ENCODE measurements at places on chromosomes 4 and X.
A peak's percentile ranks its signal among the peaks of the same experiment; 100 is the strongest.

GRCh38 chr4:16607241-16608066 lies 291.0 kb downstream of the LDB2 start:
- no peak overlapping the region for H3K4me3 ChIP-seq
- no peaks in the 10 kb centered on the region for H3K4me1 ChIP-seq
- DNase-seq: no peak
- H3K27me3 ChIP-seq: no peaks in the 10 kb centered on the region
- H3K27ac ChIP-seq: no peak overlapping the region

DNA sequence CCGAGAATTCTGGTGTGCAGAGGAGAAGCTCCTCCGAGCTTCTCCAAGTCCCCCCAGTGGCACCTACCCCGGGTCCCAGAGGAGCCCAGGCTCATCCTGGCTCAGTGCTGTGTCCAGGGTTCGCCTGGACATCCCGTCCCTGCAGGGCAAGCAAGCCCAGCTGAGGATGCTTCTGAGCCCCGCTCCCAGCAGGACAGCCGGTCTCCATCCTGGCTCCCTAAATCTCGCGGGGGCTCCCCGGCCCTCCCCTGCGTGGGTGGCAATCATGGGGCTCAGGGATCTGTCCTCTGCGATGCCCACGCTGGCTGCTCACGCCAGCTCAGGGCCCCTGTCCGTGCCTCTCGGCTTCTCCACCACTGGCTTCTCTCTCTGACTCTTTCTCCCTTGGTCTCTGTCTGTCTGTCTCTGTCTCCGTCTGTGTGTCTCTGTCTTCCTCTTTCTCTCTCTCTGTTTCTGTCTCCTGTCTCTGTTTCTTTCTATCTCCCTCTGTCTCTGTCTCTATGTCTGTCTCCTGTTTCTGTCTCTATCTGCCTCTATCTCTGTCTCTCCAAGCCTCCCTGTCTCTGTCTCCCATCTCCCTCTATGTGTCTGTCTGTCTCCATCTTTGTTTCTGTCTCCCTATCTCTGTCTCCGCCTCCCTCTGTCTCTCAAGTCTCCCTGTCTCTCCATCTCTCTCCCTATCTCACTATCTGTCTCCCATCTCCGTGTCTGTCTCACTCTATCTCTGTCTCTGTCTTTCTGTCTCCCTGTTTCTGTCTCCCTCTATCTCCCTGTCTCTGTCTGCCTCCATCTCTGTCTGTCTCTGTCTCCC lies 27.8 kb upstream of the SLC25A6 start:
- peaks cover 4% of the 10 kb centered on the region for H3K36me3 ChIP-seq
- H3K4me1 ChIP-seq: no peaks in the 10 kb centered on the region
- no peak overlapping the region for H3K27ac ChIP-seq
- H3K27me3 ChIP-seq: no peaks in the 10 kb centered on the region
- no peak overlapping the region for H3K4me3 ChIP-seq
- DNase-seq: no peak

DNA sequence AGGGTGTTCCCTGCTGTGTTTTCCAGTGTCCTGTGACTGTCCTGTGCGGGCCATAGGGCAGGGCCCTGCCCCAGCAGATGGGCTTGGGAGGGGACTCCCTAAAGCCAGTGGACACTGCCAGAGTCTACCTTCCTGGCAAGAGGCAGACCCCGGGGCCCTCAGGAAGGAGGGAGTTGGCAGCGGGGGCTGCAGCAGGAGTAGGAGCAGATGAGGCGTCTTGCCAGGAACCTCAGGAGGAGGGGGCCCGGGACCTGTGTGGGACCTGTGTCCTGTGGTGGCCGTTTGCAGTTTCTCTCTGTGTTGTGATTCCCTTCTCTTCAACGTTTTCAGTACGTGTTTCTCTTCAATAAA lies 3.8 kb downstream of the PNMA3 start:
- H3K36me3 ChIP-seq: no peaks in the 10 kb centered on the region
- H3K27me3 ChIP-seq: peaks cover 8% of the 10 kb centered on the region
- H3K4me3 ChIP-seq: no peak overlapping the region
- no peaks in the 10 kb centered on the region for H3K4me1 ChIP-seq
- no peak for DNase-seq
- H3K27ac ChIP-seq: no peak overlapping the region

DNA sequence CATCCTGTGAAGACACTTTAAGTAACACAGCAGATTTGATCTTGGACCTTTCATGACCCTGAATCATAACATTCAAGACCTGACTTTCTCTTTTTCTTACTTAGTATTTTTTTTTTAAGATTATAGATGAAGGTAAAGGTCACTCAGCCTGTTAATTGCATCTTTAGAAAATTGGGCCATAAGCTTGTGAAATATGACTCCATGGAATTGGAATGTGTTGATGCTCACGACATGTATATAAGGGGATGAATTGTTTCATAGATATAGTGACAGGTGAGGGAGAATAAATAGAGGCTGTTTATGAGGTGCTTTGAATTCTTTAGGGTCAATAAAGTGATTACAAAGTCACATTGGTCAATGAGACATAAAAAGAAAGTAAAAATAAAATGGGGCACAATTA lies 27.7 kb upstream of the HS3ST1 start:
- no peaks in the 10 kb centered on the region for H3K36me3 ChIP-seq
- no peaks in the 10 kb centered on the region for H3K27me3 ChIP-seq

DNA sequence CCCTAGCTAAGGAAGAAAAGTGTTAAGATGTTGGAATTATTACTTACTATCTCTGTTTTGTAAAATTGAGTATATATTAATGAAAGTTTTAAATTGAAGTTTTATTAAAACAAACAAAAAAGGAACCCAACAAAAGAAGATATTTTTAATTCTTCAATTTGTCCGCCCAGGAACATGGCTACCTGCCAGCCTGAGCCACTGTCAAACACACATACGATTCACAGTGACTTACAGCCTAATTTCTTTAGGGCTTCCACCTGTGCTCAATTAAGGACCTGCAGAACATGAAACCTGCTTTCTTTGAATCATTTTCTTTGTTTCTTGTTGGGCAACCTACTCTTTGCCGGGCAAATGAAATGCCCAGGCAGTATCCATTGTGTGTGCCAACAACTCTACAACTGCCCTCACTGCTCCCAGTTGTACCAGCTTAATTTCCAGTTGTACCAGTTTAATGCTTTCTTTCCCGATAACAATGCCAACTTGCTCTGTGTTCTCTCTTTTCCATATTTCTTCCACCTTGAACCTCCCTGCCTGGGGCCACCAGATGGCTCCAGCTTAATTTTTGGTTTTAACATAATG lies 181.7 kb downstream of the GBA3 start:
- H3K27me3 ChIP-seq: no peaks in the 10 kb centered on the region
- H3K4me3 ChIP-seq: no peak overlapping the region
- DNase-seq: no peak
- no peaks in the 10 kb centered on the region for H3K36me3 ChIP-seq
- no peaks in the 10 kb centered on the region for H3K4me1 ChIP-seq

DNA sequence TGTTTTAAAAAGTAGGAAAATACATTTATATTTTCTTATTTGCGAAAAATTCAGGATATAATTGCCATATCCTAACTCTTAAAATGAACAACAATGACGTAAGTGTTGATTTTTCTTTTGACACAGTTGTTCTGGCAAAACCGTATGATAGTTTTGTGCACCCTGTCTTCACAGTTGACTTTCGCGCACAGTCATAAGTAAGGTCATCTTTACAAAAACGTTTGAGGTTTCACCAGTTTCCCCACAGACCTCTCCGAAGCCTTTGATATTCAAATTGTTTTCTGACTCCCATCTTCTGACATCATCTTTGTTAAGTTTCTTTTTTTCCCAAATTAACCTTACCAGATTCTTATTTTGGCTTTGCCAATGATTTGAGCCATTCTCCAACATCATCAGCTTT lies 48.1 kb upstream of the ATXN3L start:
- no peaks in the 10 kb centered on the region for H3K27me3 ChIP-seq
- no peak overlapping the region for H3K4me3 ChIP-seq
- no peaks in the 10 kb centered on the region for H3K36me3 ChIP-seq

DNA sequence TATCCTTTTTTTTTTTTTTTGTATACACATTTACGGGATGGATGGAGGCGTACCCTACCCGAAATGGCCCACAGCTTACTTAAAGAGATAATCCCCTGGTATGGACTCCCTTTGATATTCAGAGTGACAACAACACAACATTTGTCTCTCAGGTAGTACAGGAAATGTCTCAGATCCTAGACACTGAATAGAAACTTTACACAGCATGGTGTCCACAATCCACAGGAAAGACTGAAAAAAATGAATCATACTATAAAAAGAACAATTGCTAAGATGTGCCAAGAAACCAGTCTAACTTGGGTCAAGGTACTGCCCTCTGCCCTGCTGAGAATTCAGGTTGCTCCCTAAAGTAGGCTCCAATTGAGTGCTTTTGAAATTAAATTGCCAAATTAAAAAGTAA lies 100.8 kb upstream of the LANCL3 start:
- no peak overlapping the region for H3K4me3 ChIP-seq
- no peaks in the 10 kb centered on the region for H3K36me3 ChIP-seq
- DNase-seq: no peak
- H3K27ac ChIP-seq: no peak overlapping the region
- H3K27me3 ChIP-seq: no peaks in the 10 kb centered on the region
- H3K4me1 ChIP-seq: no peaks in the 10 kb centered on the region

DNA sequence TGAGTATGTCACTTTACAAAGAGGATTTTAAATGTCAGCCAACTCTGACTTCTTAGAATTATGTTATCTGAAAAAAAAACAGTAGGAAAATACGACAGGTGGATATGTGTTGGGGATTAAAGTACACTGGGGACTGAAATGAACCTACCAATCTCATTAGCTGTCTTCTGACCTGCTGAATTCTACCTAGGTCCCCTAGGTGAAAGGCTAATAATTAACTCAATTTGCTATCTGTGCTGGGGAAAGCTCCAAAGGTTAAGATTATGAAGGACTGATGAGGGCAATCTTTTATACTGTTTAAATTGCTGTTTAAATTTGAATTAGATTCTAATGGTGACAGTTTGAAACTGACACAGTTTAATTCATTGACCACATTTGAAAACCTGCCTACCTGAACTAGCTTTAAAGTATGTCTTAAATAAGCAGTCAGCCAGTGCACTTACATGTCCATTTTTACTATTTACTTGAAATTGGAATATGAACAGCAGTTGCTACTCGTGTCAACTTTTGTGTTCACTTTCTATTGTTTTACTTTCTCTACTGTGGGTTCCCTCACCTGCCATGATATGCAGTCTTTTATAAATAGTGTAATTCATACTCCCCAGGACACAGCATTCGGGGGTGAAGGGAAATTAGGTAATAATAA lies 977.3 kb downstream of the C4orf33 start:
- DNase-seq: no peak
- no peaks in the 10 kb centered on the region for H3K27me3 ChIP-seq
- H3K36me3 ChIP-seq: no peaks in the 10 kb centered on the region
- H3K27ac ChIP-seq: no peak overlapping the region
- H3K4me1 ChIP-seq: no peaks in the 10 kb centered on the region

- H3K27ac ChIP-seq: no peak overlapping the region
- no peak for DNase-seq
- no peaks in the 10 kb centered on the region for H3K4me1 ChIP-seq
- H3K27me3 ChIP-seq: no peaks in the 10 kb centered on the region
- H3K4me3 ChIP-seq: no peak overlapping the region
Observed at GRCh38 chr4:154984148-154984547, 203.1 kb downstream of the RBM46 start.

- no peak for DNase-seq
- no peaks in the 10 kb centered on the region for H3K4me1 ChIP-seq
- no peak overlapping the region for H3K27ac ChIP-seq
- H3K27me3 ChIP-seq: no peaks in the 10 kb centered on the region
Observed at GRCh38 chr4:118335774-118336173, 17.0 kb downstream of the PRSS12 start.

GRCh38 chrX:110087485-110088356 lies 84.8 kb downstream of the TMEM164 start:
- no peak for DNase-seq
- no peak overlapping the region for H3K4me3 ChIP-seq
- no peaks in the 10 kb centered on the region for H3K36me3 ChIP-seq
- H3K27ac ChIP-seq: no peak overlapping the region

DNA sequence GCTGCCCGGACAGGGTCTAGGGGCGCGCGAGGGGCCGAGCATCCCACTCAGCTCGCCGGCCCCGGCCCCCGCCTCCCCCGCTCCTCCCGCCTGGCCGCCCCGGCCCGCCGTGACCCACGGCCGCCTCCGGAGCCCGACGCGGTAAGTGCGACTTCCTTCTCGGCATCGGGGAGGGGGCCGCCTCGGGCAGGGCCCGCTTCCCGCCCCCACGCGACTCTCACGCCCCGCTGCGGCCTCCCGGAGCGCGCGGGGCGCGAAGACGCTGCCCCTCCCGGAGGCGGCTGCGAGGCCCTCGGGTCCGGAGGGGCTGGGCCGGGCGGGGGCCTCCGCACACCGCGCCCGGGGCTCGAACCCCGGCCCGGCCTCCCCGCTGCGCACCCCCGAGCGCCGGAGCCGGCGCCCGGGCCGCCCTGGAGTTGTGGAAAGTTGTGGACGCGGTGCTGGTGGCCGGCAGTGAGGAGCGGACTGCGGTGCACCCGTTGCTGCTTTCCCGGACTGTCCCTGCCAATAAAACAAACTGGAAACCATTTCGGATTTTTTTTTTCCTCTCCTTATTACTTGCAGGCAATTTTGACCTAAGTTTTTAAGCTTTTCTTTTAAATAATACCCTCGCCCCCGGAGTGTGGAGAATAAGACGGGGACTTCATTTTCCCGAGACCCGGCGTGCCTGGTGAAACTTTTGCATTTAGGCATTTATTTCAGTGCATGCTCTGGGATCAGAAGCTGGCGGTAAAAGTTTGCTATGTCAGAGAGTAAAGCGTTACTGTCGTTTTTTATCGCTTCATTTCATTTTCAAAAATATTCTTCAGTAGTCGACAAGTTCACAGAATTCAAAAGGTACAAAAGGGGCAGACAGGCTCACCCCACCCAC lies 13.0 kb upstream of the TMEM156 start:
- H3K27ac ChIP-seq: peak overlapping the region; percentile 92
- no peaks in the 10 kb centered on the region for H3K36me3 ChIP-seq
- H3K27me3 ChIP-seq: no peaks in the 10 kb centered on the region
- peak overlapping the region; percentile 96 for H3K4me3 ChIP-seq
- peaks cover 18% of the 10 kb centered on the region for H3K4me1 ChIP-seq

DNA sequence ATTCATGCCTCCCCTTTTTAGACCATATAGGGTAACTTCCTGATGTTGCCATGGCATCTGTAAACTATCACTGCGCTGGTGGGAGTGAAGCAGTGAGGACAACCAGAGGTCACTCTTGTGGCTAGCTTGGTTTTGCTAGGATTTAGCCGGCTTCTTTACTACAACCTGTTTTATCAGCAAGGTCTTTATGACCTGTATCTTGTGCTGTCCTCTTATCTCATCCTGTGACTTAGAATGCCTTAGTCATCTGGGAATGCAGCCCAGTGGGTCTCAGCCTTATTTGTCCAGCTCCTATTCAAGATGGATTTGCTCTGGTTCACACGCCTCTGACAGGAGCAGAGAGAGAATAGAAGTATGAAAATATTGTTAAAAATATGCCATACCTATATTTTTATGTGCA lies 355.7 kb downstream of the ADGRL3 start:
- no peak overlapping the region for H3K4me3 ChIP-seq
- H3K27me3 ChIP-seq: no peaks in the 10 kb centered on the region
- no peaks in the 10 kb centered on the region for H3K4me1 ChIP-seq
- H3K36me3 ChIP-seq: no peaks in the 10 kb centered on the region
- H3K27ac ChIP-seq: no peak overlapping the region
- DNase-seq: no peak

- peaks cover 16% of the 10 kb centered on the region for H3K4me1 ChIP-seq
- H3K36me3 ChIP-seq: no peaks in the 10 kb centered on the region
- H3K4me3 ChIP-seq: no peak overlapping the region
- H3K27me3 ChIP-seq: no peaks in the 10 kb centered on the region
- no peak for DNase-seq
Observed at GRCh38 chr4:83629945-83630721, 94.2 kb downstream of the GPAT3 start.
